ENCODE measurements at places on chromosomes 3 and 15. TPM values are rescaled to one million over a fixed set of nuclear protein-coding genes. Genes with fewer than 3 reads are reported as not detected.

- no peak for DNase-seq
Observed at GRCh38 chr15:57472861-57473260, 96.6 kb downstream of the CGNL1 start.

- no peak for DNase-seq
Observed at GRCh38 chr3:41467481-41467880, 268.2 kb downstream of the CTNNB1 start.

GRCh38 chr3:124203292-124203691, 211.4 kb upstream of the ROPN1 start:
- no peak for DNase-seq

DNA sequence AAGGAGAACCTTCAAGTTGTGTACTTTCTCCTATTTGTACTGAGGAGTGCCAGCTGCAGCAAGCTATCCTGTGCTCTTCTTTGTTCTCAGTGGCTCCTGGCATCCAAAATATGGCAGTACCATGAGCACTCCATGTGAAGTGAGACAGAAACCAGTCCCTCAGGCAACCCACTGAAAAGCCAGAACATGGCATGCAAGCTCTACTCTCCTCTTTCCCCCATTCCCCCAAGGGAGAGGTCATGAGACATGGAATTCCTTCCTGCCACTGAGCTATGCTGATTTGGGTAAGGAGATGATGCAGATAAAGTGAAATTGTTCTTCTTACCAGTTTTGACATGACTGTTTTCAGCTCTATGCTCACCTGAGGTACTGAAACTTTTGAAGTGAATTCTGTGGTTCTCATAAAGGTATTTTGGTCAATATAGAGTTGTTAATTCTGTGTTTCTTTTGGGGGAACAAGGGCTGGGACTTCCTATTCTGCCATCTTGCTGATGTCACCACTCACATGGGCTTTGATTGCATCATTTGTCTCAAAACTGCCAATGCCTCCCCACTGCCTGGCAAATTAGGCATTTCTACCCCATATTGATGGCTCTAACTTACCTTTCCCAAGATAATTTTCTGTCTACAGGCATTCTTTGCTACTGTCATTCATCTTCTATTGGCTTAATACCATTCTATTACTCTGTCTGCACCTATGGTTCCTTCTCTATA, 22.8 kb upstream of the CEP152 start:
- no peak for DNase-seq

- no peak for DNase-seq
Observed at GRCh38 chr15:68972201-68973065, 42.1 kb upstream of the NOX5 start.

GRCh38 chr15:100642213-100642949, 40.0 kb downstream of the ASB7 start:
- no peak for DNase-seq

Gene KCNMB3
- total RNA-seq, result 2.3 TPM

Gene CPNE9
- total RNA-seq, result 0.07 TPM

Measured in PC-3 (cell line).